AG04449 (cell line): ENCODE measurements at places on chromosomes 5 and 9.
A peak's percentile ranks its signal among the peaks of the same experiment; 100 is the strongest.

- no peak for DNase-seq
Measured at GRCh38 chr9:38138276-38138675, 69.2 kb upstream of the SHB start.

GRCh38 chr9:7691909-7692308, 107.7 kb downstream of the DMAC1 start:
- DNase-seq: no peak

DNA sequence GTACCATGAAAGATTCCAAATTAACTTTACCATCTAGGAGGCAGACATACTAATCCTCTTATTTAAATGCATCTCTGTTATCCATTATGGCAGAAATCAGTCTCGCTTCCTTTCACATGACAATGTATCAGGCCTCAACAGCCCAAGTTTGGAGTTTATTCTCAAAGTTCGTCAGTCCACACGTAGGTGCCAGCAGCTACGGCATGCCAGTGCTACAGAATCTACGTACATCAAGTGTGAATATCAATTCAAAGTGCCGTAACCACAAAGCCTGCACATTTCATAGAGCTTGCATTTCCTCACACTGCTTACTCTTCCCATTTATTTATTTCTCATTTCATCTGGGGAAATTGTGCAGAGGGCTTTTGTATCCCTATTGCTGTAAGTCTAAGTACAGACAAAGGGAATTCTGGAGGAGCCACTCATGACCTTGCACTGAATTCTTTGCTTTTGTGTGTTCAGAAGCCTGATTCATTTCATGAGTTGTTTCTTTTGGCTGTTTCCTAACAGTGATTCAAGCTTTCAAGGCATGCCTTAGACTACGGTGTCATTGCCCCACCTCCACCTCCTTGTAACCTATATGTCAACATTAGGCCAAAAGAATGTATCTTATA, 10.0 kb downstream of the ENC1 start:
- peak; percentile 59 for DNase-seq

DNA sequence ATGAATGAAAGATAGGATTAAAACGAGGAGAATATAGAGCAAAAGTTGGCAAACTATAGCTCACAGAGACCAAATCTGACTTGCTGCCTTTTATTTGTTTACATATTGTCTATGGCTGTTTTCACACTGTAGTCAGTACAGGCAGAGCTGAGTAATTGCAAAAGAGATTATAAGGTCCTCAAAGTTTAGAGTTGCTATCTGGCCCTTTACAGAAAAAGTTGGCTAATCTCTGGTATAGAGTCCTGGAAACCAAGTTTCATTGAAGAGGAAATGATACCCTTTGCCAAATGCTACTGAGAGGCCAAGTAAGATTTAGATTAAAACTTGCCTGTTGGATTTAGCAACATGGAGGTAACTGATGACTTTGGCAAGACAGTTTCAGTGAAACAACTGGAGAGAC, 36.0 kb downstream of the LYRM7 start:
- no peak for DNase-seq

GRCh38 chr5:150706776-150707390, 6.0 kb upstream of the RBM22 start:
- no peak for DNase-seq

DNA sequence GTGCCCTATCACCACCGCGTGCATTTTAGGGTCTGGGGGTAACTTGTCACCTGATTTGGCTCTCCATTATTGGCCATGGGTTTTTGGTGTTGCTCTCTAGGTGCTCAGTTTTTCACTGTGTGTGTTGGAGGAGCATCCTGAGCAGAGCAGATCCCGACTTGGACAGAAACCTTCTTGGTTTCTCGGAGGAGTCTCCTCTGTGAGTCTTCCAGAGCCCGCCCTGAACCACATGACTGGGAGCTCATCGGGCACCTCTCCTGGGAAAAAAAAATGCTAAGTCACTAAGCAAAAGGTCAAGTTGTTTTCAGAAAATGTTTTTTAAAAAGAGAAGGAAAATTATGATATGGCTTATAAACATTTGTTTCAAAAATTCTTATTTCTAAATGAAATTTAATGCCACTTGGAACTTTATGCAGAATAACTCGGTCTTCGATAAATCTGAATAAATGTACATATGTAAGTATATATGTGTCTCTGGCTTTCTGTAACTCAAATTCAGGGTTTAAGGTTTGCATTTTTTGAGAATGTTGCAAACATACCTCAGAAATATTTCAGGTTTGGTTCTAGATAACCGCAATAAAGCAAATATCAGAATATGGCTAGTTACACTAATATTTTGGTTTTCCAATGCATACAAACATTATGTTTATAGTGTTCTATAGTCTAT, 255.2 kb downstream of the AUH start:
- no peak for DNase-seq

DNA sequence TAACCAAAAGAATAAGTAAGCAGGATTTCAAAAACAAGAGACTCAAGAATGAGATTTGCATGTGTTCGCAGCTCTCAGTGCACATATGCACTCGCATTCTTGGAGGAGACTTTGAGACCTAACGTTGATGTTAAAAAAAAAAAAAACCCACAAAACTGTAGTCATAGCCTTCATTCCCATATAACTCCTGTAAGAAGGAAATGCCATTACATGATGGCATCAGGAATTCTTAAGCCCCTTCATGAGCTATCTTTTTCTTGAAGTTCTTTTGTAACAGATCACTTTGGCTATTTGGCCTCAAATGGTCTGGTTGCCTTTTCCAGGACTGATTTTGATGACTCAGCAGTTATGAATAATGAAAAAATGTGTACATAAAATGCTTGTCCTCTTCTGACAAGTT, 113.8 kb downstream of the ALDH1A1 start:
- peak; percentile 24 for DNase-seq

DNA sequence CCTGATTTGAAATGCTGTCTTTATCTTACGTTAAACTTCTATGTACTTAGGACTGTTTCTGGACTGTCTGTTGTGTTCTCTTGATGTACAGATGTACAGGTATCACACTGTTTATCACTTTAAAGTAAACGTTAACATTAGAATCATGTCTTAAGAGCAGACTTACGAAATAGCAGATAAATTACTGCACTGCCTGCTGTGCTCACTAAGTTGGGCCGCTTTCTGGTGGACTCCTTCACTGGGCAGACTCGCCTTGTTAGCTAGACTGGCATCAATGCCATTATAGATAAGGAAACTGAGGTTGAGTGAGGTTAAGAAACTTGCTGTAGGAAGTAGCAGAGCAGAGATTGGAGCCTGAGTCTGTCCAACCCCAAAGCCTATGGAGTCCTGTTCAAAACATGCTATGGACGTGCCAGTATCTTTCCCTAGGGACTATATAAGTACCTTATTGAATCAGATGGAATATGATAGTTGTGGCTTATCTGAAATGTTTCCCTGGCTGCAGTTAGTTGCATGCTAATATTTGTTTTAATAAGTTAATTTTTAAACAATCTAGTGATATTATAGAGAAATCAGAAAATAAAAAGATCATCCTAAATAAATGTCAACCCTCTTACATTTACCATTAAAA, 16.9 kb downstream of the ZNF618 start:
- DNase-seq: no peak

- no peak for DNase-seq
Measured at GRCh38 chr9:84778570-84778969, 109.0 kb downstream of the NTRK2 start.

DNA sequence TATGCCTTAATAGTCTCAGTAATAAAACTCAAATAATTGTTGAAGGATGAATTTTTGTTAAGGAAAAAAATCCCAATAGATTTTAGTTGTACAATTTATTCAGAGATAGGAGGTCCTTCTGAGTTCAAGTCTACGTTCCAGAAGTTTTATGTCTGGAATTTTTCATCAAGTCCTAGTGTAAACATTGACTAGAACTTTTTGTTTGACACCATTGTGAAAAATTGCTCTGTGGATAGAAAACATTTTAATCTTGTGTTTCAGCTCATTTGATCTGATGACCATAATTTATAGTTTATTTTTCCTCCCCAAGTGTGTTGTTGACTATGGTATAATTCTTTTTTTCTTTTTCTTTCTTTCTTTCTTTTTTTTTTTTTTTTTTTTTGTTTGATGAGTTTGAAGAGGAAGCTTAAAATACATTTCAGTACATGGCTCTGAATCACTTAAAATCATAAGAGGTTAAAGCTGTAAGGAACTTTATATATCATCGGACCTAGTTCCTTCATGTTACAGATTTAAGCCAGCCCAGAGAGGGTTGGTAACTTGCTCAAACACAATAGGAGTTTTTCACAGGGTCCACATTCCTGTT, 20.7 kb downstream of the ITGA1 start:
- DNase-seq: no peak

- DNase-seq: no peak
Measured at GRCh38 chr5:56460681-56461191, 227.6 kb upstream of the ANKRD55 start.

GRCh38 chr9:123655681-123656423, 274.1 kb downstream of the DENND1A start:
- DNase-seq: no peak

GRCh38 chr9:92795598-92796336, 31.1 kb upstream of the BICD2 start:
- no peak for DNase-seq

DNA sequence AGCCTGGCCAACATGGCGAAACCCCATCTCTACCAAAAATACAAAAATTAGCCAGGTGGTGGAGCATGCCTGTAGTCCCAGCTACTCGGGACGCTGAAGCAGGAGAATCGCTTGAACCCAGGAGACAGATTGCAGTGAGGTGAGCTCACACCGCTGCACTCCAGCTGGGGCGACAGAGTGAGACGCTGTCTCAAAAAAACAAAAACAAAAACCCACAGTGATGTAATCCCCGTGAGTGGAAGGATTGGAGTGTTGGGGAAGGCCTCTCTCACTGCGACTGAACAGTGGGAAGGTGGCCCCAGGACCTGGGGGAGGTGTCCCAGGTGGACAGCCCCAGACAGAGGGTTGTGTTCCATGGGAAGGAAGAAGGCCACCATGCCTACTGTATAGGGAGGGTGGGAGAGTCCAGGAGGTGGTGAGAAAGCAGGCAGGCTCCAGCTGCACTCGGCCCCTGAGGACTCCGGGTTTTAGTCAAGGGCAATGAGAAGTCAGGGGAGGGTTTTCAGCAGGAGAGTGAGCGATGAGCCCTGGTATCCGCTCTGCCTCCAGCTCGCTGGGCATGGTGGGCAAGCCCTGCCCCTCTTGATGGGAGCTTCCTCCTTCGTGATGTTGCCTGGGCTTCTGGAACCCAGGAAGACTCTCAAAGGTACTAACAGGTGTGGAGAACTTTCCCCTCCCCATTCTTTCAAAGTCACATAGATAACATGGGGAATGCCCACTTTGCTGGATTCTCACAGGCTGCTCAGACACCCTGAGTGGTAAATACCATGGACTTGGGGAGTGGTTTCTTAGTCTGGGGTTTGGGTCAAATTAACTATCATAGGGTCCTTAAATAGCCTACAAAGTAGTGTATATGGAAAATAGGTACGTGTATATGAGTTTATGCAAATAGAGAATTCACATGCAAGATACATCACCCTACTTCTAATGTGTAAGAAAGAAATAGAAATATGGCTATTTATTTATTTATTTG, 74.7 kb downstream of the PPARGC1B start:
- no peak for DNase-seq

DNA sequence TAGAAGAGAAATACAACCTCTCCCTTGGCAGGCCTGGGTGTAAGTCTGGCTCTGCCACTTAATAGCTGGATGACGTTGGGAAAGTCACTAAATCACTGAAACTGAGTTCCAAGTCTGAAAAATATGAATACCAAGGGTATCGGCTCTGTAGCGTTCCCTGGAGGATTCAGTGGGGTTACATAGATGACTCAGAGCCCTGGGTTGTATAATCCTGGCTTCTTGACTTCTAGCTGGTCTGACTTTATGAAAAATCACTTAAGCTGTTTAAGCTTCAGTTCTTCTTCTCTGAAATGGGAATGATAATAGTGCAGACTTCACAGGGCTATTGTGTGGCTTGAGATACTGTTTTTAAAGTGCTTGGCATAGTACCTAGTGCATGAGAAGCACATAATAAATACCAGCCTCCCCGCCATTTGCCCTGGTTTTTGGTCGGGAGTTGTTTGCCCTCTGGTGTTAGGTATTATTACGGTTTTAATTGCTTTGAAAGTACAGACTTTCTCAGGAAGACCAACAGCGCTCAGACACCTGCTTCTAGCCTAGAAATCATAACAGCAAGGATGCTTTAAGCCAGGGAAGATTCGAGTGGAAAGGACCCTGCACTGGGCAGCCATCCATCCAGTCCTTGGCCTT, 43.0 kb downstream of the CYFIP2 start:
- peak; percentile 28 for DNase-seq

DNA sequence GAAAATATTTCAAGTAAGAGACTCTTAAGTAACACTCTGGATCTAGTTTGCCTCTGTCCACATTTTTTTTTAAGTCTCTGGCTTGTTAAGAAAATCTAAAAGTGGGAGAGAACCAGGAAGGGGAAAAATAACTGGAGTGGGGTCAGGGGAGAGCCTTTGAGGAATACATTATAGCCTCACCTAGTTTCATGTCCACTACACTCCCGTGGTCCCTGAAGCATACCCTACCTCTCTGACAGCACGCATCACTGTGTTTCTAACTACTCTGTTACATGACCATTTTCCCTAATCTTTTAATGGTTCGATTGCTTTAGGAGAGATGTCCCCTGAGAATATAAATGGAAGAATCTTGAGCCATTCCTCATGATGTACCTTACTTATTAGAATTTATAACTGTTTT, 318.3 kb downstream of the TMEM167A start:
- DNase-seq: no peak

DNA sequence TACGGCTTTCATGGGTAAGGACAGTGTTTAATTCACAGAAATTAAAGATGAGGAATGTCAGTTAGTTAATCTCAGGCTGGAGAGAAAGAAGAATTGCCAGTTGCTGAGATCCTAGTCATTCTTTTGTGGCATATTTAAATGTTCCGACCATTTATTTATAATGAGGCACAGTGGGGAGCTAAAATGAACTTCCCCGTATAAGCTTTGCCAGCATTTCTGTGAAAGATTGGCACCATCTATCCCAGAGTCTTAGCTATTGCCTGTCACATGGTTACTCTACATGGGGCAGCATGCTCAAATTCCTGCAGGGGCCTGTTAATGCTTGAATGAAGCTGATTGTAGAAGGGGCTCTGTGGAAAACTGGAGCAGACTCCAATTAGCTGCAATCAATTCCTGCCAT, 314.1 kb downstream of the PRELID2 start:
- no peak for DNase-seq
